ENCODE measurements at places on chromosomes 12 and 14.

- no peak for DNase-seq
Measured at GRCh38 chr12:109228664-109229063, 80.4 kb downstream of the FOXN4 start.

DNA sequence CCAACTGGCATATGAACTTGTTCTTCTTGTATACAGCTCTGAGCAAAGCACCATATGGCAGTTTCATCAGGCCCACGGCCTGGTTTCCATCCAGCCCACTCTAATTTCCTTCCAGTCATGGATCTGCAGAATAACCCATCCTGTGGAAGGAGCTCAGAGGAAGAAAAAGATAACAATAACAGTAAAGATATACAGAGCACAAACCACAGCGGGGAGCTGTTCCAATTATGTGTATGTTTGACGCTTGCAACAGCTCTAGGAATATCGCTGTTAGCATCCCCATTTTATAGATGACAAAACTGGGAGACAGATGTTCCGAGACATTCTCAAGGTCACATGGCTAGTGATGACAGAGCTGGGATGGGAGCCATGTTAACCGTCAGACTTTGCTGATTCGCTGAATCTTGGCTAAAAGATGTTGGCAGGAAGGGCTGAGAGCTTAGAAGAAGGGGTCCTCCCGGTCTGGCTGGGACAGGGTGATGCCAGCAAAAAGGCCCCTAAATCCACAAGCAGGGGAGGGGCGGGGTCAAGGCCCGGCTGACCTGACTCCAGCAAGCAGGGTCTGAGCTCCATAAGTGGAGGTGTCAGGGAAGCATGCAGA, 34.4 kb upstream of the CIPC start:
- no peak for DNase-seq

DNA sequence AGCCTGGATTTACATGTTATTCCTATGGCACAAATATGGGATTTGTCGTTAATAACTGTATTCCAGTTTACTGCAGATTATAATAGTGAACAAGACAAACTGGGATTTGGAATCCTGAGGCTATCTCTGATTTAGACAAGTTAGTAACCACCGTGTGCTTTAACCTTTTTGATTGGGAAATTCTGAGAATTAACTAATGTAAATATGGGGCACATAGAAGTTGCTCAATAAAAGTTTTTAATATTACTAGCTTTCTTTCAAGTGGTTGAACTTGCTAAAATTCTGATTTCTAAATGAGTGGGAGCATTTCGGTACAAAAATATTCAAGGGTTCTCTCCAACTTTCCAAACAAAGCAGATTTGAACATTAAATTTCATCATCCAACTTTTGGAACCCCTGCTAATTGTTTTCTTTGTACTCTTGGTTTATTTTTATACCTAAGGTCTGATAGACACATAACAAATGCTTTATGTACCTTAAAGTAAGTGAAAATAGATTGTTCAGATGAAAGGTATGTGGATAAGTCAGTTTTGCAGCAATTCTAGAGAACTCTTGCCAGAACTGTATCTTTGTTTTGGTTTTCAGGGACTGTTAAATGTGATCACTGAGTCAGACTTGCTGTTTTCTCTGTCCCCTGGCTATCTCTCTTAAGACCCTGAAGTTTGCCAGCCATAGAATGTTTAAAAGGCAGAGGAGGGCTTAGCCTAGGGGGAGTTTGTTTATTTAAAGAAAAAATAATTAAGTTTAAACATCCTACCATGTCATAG, 57.5 kb downstream of the FRS2 start:
- no peak for DNase-seq

- peak; percentile 9 for DNase-seq
Measured at GRCh38 chr14:90697577-90698206, 118.5 kb downstream of the TTC7B start.

DNA sequence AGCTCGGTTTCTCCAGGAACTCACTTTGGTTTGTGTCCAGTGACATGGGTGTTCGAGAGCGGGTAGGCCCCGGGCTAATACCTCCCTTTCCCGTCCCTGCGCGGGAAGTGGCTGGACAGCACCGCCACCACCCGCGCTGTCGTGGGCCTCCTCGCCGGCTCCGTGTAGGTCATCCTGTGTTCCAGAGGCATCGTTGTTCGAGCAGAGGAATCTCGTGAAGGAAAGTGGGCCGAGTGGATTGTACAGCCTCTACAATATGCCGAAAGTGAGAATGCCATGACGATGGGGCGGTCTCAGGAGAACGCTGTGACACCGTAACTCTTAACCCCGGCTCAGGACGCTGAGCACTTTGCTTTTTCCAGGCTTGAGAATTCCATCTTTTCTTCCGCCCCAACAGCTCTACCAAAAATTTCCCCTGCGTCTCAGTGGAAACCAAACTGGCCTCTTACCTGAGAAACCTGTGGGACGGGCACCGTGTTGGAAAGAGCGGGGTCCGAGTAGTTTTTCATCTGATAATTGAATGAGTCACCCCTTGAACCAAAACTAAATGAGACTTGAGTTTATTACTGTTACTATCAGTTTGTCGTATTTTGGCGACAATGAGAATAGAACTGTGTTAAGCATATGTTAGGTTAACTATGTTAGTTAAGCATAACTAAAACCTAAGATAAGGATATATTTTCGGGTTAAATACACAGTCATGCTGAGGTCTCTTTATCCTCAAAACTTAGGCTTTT, 510 bp downstream of the EIF2S1 start:
- no peak for DNase-seq

DNA sequence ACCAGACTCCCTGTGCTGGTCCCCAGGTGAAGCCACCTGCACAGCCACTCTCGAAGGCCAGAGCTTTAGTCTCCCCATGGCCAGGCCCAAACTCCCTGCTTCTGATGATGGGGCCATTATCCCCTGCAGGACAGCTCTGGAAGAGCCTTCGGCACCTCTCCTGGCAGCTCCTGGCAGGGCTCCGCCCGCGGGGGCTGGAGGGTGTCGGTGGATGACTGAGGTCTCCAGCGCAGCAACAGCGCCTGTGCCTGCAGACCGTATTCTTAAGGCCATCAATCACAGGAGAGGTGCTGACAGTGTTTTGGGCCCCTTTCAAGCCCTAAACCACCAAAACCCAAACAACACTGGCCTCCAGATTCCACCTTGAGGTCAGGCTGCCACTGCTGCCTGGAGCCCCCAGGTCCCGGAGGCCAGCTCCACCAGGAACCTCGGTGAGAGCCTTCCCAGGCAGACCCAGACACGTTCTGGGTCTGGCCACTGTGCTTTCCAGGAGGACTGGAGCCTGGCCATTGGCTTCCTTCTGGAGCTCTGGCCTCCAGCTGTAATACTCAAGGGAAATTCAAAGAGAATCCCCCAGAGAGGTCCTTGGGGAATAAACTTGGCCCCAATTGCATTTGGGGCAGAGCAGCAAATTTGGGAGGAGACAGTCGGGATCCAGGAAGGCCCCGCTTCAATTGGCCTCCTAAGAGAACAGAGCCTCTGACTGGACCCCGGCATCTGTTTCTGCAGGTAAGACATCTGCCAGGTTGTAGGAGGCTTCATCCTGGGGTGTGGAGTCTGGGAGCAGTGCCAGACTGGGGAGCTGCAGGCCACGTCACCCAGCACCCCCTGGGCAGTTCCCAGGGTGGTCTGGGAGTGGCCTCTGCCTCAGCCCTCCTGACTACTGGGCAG, 210.6 kb upstream of the RTL1 start:
- DNase-seq, result no peak

GRCh38 chr12:45170456-45171042, 45.3 kb upstream of the ANO6 start:
- no peak for DNase-seq

DNA sequence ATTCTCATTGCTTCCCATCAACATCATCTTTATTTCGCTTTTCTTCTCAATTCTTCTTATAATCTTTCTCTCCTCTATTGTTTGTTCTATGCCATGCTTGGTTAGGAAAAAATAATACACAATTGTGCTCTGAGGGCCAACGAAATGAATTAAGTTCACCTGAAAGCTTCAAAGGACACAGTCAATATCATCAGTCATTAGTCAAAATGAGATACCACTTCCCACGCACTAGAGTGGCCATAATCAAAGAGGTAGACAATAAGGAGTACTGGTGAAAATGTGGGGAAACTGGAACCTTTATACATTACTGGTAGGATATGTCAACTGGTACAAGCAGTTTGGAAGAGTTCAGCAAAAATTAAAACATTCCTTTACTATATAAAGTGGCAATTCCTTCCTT, 91.5 kb downstream of the TMTC1 start:
- DNase-seq, result no peak

DNA sequence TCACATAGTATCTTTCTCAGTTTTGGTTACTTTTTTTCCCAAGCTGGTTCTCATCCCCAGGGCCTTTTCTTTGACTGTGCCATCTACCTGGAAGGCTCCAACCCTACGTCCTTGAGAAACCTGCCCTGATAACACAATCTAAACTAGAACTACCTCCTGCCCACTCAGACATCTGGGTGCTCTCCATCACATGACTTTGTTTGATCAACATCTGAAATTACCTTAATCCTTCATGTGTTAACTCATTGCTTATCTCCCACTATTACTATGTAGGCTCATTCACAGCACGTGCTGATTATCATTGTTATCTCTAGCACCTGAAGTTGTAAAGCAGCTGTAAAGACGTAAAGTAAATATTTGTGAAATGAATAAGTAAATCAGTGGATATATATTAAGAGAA, 784.0 kb downstream of the TMTC2 start:
- no peak for DNase-seq

DNA sequence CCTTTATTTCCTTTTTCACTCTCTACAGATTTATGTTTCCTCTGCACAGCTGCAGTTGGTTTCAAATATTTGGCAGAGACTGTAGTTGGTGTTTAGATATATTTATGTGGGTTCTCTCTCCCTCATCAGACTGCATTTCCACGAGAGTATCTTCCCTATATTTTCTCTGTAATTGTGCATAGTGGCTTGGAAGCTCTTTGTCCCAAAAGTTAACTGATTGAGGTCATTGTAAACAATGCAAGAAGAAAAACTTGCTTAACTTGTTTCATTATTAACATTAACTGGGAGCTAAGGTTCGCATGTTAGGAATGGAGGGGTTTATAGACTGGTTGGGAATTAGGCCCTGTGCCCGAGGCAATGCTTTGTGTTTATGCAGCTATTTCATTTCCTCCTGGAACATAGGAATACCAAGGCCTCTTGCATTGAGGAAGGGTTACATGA, 216.9 kb upstream of the HMGA2 start:
- no peak for DNase-seq

- no peak for DNase-seq
Measured at GRCh38 chr12:93219947-93220346, 157.8 kb upstream of the NUDT4 start.

GRCh38 chr12:26535826-26536225, 297.2 kb downstream of the ITPR2 start:
- no peak for DNase-seq

DNA sequence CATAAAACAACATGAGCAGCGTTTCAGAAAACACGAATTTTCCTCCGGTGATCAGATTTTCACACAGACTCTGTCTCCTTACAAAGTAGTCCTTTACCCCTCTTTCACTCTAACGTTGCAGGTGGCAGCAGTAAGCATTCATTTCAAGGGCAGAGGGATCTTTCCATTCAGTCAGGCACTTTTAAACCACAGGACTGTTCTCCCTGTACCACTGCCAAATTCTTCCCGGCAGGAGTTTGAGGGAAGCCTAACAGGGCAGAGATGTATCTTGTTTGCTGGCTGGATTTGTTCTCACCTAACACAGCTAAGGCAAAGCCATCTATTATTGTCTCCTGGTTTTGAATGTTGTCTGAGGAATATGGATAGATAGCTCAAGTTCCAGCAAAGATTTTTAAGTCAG, 1187.3 kb upstream of the SEL1L start:
- no peak for DNase-seq

- no peak for DNase-seq
Measured at GRCh38 chr14:85165094-85165493, 364.9 kb upstream of the FLRT2 start.

GRCh38 chr12:8446642-8447547, 8.9 kb upstream of the CLEC6A start:
- DNase-seq, result no peak

- DNase-seq, result peak; percentile 17
Measured at GRCh38 chr12:85866986-85867776, 6.9 kb upstream of the NTS start.

- DNase-seq, result no peak
Measured at GRCh38 chr12:666766-667308, 3.6 kb upstream of the NINJ2 start.

GRCh38 chr12:121797937-121798786, 4.7 kb upstream of the RHOF start:
- peak; percentile 46 for DNase-seq

GRCh38 chr12:93784339-93785086, 107.3 kb downstream of the CRADD start:
- no peak for DNase-seq

GRCh38 chr12:79299447-79300198, 391.1 kb downstream of the PAWR start:
- DNase-seq, result no peak

DNA sequence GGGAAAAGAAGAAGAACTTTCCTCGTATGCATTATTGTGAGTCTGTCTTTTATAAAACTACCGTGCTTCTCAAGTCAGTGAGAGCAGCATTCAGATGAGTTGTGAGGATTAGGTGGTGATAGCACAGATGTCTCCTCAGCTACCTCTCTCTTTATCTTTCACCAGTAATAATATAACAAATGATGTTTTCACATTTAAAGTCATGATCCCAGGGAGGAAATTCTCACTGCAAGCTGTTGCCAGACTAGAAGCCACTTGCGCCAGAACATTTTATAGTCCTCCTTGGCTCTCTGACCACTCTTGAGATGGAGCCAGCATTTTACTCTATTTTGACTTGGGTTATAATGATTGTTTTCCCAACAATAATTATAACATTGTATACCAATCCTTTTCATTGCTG, 443.1 kb downstream of the AEBP2 start:
- DNase-seq, result no peak

GRCh38 chr12:42525444-42525843, 64.1 kb downstream of the PRICKLE1 start:
- DNase-seq, result no peak

- no peak for DNase-seq
Measured at GRCh38 chr14:80212023-80212397, 706 bp upstream of the DIO2 start.

GRCh38 chr14:33809396-33809981, 141.4 kb downstream of the EGLN3 start:
- peak; percentile 56 for DNase-seq

Data from NCI-H1417 treated with DMSO at 0.1 percent for 48 hours (cell line).